ENCODE measurements at places on chromosomes 7 and 10.

DNA sequence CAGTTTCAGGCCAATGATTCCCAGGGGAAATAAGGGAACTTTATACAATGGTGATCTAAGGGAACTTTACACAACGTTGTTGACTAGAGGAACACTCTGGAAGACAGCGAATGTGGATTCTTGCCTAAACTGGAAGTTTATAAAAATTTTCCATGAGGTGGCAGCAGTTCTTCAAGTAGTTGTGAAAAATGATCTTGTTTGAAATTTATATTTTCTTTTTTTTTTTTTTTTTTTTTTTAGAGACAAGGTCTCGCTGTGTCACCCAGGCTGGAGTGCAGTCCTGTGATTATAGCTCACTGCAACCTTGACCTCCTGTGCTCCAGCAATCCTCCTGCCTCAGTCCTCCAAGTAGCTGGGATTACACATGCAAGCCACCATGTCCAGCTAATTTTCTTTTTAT is 32.1 kb upstream of the GTF2I start:
- no peak for DNase-seq

DNA sequence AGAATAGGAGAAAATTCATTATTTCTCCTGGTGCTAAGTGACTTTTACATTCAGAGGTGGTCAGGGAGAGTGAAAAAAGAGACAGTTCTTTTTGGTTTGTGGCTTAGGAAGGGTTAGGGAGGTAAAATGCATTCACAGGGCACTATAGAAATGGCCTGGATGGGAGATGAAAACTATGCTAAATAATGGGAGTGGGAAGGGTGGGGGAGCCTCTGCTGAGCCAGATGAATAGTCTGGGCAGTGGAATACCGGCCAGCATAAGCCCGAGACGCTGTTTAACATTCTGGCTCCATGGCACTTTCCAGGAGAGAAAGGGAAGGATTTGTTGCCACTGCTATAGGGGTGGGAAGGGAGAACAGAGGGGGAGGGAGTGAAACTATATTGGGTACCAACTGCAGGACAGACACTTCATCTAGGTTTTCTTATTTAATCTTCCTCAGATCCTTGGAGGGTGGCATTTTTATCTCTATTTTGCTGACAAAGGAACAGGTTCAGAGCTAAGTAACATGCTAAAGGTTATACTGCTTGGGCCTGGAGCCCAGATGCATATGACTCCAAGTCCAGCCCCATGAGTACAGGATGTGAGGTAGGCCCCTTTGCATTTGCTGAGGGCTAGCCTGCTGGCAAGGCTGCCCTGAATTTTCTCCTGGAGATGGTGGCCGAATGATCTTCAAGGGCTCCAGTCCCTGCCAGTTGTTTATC is 372.4 kb downstream of the CCSER2 start:
- no peak for DNase-seq

DNA sequence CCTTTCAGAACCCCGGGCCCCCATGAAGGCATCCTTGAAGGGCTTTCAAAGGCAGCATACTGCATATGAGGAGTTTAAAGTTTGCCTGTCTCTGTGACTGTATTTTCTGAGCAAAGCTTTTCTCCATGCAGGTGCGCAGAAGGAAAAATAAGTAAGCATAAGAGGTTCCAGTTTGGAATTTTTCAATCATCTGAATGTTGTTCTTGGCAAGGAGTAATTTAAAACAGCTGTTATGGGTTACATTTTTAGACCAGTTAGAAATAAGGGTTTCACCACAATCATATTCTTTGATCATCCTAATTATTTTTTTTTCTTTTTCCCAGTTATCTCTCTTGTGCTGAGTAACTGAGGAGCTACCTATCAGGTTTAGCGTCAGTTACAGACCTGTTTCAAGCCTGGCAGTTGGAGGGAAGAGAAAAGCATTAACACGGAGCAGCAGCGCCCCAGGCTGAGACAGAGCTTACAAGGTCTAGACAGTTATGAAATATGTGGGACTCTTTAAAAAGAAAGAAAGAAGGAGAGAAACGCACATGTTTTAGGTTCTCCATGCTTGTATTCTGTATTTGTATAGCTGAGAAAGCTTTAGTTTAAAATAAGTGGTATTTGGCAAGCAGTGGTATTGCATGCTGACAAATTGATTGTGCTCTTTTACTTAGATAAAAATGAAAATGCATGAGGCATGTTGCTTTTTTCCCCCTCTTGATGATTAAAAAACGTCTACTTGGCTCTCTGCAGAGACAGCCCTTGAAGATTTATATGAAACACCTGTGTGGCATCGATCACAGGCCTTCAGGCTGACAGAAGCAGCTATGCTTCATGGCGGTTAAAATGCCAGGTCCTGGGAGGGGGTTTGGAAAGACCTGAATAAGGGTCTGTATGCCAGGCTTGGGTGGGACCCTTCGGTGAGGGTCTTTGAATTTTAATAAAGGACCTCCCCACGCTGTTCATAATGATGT is 157.6 kb downstream of the GRK5 start:
- DNase-seq: no peak

DNA sequence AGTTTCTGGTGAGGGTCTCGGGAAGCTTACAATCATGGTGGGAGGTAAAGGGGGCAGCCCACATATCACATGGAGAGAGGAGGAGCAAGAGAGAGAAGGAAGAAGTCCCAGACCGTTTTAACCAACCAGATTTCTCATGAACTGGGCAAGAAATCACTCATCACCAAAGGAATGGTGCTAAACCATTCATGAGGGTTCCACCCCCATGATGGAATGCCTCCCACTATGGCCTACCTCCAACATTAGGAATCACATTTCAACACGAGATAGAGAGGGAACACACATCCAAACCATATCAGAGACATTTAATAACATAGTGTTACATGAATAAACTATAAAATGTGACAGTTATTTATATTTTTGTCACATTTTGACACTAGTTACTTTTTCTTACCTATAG is 214.8 kb upstream of the MAGI2 start:
- DNase-seq: no peak

- DNase-seq: no peak
Measured at GRCh38 chr7:98703916-98704315, 86.8 kb downstream of the NPTX2 start.

DNA sequence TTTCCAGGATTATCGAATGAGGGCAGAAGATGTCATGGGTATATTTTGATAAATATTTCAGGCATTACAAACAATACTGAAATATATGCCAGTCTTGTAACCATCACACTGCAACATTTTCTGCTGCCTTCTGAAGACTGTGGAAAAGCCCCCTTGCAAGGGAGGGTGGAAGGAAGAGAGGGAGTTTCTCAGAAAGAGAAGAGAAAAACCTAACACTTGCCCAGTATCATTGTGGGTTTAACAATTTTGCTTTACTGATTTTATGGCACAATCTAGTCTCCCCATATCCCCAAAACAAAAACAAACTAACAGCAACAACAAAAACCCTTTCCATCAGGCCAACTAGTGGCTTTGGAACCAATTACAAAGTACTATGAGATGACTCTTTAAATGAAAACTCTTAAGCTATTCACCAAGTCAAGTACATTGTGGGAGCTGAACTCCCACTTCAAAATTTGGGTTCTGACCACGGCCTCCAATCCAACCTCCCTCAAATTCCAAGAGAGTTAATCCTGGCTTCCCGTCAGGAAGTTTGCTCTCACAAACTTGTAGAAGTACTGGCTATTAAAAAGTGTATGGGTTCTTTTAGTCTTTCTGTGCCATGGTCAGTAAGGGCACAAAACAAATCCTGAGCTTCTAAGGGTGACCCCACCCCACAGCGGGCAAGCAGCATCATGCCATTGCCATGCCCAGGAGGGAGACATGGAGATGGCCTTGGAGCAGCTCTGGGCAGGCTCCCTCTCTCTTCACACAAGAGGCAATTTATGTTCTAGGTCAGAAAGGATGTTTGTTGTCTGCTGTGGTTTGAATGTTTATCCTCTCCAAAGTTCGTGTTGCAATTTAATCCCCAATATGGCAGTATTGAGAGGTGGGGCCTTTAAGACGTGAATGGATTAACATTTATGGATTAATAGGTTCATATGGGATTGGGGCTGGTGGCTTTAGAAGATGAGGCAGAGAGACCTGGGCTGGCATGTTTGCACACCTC is 96.3 kb downstream of the JAZF1 start:
- no peak for DNase-seq

- DNase-seq: peak; percentile 89
Measured at GRCh38 chr10:117541909-117542705, 439 bp upstream of the EMX2 start.

- no peak for DNase-seq
Measured at GRCh38 chr10:10353326-10353868, 664.3 kb upstream of the CELF2 start.

DNA sequence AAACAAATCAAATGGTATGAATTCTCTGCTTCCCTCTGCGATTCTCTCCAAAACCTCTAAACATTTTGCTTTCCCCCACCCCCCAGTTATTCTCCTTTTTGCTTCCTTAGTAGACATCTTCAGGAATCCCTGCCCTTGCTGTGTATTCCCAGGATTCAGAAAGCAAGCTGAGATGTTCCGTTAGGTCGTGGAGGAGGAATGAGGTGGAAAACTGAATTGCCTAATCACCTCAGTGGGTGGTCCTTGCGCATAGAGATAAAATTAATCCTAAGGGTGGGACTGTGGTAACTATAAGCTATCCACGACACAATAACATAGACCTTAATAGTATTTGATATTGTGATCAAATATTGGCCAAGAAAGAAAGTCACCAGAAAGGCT is 49.1 kb upstream of the SEMA3C start:
- DNase-seq: no peak

DNA sequence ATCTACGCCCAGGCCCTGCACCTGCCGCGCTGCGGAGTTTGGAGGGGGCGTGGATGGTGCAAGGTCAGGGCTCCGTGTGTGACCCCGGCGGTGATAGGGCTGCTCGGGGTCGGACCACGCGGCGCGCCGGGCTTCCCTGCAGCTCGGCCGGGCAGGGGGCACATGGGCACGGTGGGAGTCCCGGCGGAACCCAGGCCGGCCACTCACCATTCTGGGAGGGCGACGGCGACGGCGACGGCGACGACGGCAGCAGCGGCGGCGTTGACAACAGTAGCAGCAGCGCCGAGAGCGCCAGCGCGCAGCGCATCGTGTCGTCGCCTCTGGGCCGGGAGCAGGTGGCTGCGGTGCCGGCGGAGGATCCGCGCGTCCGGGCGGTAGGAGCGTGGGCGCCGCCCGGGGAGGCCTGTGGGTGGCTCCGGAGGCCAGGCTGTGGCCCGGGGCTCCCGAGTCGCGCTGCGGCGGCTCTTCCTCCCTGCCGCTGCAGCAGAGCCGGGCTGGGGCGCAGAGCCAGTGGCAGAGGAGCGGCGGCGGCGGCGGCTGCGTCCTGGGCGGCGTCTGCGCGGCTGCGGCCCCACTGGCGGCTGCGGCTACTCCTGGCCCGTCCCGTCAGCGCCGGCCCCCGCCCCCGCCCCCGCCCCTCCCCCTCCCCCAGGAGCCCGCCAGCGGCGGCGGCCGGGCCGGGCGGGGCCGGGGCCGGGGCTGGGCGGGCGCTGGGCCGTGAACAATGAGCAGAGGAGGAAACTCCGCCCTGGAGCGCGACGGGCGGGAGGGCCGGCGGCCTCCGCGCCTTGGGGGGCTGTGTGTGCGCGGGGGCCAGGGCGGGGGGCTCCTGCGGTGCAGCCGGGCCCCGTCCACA is at the start of gene PODXL:
TSS of gene PODXL (minus strand) at position 576 of the 856 bp plus-strand sequence. CDS start at position 307, 269 bp downstream.
- DNase-seq: peak; percentile 81

- no peak for DNase-seq
Measured at GRCh38 chr7:155644971-155645509, 579 bp downstream of the RBM33 start.

DNA sequence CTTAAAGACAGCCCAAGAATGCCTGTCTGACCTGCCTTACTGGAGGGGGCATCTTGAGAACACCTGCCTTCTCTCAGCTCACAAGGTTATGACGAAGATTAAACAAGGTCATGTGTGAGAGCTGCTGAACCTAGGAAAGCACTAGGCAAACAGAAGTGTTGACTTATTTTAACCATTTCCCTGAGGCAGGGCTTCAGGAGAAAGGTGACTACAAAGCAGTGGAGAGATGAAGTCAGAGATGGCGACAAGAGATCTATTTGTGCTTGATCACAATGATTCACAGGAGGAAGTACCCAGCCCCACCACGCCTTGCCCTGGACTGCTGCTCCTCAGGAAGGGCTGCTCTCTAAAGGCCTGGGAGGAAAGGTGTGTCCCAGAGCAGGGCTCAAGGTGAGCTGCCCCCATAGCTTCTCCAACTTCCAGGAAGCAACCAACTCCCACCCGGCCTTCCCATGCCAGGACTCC is 27.8 kb downstream of the STN1 start:
- no peak for DNase-seq

DNA sequence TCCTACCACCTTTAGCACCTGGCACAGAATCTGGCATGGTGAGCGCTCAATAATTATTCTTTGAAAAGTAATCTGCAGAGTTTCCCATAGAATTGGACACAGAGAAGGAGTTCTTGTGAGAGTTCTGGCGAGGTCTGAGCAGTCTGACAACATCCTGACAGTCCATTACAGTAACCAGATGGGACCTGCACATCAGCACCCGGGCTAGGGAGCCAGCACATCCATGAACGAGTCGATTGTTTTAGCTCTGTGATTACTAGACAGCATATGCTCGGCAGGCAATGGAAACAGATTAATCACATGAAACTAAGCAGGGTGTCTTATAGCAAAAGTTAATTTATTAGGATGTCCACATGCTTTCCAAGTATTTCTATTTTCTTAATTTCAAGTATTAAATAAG is 96.7 kb downstream of the SEMA3D start:
- DNase-seq: peak; percentile 23

DNA sequence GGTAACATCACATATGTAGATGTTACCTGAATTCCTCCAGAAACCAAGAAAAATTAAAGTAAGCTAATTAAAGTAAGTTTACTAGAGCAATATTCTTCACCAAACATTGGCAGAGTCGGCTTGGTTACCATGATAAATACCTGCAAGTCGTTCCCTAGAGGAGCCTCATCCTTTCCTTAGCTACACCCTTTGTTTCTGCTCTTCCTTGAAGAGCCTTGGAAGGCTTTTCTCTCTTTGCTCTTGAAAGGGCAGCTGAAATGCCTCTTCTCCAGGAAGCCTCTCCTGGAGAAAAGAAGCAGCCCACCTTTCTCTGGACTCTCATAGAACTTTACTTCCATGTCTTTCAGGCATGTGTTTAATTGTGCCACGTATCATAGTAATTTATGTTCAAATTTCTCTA is 34.9 kb upstream of the CALD1 start:
- no peak for DNase-seq

DNA sequence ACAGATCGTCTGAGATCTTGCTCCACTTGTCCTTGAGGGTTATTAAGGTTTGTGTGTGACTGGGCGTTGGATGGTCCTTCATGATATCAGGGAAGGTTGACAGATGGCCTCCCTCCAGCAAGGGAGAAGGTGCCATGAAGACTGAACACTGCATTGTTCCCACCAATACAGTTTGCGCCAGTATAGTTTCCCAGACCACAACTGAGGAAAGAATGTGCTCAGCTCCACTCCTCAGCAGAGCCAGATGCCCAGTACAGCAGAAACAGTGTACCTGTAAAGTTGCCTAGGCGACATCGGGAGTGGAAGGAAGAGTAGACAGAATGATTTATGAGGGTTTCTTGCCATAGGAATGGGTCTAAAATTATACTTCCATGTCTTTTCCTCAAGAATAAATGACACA is 137.5 kb downstream of the ST7 start:
- no peak for DNase-seq

Measured in retina (tissue), 1 donor.